Suppressor macrophage treated with lipopolysaccharide for 1 hour (primary cell): ENCODE measurements at places on chromosomes 2 and 18.
A peak's percentile ranks its signal among the peaks of the same experiment; 100 is the strongest.

GRCh38 chr2:229715895-229716507 lies 1.6 kb upstream of the DNER start:
- DNase-seq: peak; percentile 17

DNA sequence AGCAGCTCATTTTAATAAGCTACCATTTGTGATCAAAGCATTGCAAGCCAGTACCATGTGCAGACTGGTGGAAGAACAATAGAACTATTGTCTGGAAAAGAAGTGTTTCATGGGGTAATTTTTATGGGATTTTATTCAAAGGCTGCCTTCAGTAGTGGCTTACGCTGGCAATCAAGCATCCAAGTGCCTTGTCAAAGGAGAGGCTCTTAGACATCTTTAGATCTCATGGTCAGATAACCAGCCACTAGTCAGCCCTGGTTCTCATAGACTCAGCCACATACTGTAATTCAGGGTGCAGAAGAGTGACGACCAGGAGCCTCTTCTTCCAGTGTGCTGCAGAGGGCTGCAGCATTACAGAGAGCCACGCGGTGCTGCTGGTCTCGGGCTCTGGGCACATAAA lies 98.5 kb upstream of the NOSTRIN start:
- no peak for DNase-seq

GRCh38 chr2:95391641-95392310 lies 10.7 kb upstream of the FAHD2A start:
- no peak for DNase-seq

GRCh38 chr18:4040391-4041092 lies 414.6 kb downstream of the DLGAP1 start:
- DNase-seq: no peak

- peak; percentile 56 for DNase-seq
Observed at GRCh38 chr18:7221424-7222155, 9.3 kb upstream of the LRRC30 start.

- no peak for DNase-seq
Observed at GRCh38 chr2:64615844-64616536, 37.7 kb downstream of the SERTAD2 start.

DNA sequence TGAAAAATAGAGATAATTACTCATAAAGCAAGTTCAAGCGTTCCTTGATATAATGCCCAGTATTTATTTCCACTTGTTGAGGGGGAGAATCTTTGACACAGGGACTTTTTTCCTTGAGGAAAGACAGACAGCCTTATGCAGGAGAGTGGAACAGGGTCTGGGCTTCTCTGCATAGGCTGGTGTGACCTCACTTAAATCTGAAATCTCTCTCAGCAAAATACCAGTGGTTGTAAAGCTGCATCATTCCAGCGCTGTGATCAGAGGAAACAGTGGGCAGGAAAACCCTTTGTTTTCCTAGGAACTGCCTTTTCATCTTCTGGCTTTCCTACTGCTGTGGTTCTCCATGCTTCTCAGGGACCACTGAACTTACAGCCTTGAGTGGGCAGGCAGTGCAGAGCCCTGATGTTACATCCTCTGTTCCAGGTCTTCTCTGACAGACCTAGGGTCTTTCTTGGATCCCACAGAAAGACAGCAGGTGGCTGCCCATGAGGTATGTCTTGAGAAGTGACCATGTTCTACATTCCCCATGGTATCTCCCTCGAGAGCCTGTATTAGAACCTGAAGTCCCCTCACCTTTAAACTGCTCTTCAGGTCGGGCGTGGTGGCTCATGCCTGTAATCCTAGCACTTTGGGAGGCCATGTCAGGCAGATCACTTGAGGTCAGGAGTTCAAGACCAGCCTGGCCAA lies 17.6 kb upstream of the MAP4K4 start:
- DNase-seq: no peak

DNA sequence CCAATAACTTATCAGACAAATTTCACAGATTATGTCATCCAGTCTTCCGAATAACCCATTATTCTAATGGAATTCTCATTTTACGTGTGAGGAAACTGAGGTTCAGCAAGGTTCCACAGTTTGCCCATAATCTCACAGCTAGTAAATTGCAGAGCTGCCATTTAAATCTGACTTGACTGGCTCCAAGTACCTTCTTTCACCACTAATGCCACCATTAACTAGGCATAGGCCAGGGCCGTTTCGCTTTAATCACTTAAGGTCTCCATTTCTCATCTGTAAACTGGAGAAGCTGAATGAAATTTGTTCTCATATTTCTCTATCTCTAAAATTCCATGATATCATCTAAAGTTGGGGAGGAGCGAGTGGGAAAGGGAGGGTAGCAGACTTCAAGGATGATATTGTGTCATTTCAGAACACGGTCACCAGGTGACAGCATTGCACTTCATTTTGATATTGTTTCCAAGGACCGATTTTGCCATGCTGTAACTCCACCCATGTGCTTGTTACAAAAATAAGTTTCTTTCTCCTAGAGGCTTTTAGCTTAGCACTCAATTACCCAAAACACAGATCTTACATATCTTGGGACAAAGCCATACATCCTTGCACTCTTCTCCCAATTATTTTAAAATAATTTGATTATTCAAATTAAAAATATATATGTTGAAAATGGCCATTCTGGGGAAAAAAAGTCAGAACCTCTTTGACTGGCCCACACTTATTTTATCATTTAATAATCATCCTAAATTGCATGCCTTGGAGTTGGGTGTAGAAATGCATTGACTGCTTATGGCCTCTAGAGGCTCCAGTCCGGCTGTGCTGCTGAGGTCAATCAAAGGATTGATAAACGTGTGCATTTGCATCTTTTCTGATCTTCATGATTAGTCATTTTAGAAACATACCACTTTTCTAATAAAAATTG lies 123.8 kb downstream of the AKAIN1 start:
- peak; percentile 50 for DNase-seq

DNA sequence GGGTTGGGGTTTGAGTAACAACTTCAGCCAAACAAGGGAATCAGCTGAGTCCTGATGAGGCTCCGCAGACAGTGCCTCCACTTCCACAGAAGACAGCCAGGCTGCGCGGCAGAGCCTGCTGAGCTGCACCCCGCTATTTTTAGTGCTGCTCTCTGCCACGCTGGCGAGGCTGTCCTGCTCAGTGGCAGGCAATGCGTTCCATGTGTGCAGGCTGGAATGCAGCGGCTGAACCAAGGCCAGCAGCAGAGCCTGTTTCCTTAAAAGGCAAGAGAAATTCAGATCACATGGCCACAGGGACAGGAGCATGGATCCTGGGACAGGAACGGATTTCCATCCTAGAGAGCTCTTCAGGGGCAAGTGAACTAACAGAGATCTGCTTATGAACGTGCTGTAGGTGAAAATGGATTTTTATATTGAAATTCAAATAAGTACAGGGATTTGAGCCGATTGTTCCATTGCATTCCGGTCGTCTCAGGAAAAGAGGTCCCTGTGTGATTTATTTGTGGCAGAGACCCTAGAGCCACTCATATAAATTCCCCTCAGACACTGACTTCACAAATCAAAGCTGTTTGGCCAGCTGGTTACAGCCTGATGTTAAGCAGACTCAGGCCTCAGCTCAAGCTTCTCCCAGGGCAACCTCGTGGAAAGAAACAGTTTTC lies 98.7 kb downstream of the COL6A3 start:
- DNase-seq: no peak

DNA sequence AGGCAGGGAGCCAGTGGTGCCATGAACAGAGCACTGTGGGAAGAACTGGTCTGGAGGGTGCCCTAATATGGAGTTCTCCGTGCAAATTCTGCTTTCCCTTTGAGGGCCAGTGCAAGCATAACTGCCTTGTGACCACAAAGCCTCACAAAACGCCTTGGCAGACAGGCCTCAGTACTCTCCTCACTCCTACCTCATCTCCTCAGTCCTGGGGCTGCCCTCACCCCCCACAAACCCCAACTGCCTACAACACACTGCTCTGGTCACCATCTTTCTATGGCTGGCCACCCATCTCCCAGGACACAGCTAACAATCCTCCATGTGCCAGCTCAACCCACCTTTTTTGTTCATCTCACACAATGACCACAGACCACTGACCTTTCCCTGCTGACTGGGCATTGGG lies 8.9 kb downstream of the COX5B start:
- DNase-seq: no peak
